Coronary artery (tissue), 2 donors: ENCODE measurements at places on chromosomes 6 and 20.

DNA sequence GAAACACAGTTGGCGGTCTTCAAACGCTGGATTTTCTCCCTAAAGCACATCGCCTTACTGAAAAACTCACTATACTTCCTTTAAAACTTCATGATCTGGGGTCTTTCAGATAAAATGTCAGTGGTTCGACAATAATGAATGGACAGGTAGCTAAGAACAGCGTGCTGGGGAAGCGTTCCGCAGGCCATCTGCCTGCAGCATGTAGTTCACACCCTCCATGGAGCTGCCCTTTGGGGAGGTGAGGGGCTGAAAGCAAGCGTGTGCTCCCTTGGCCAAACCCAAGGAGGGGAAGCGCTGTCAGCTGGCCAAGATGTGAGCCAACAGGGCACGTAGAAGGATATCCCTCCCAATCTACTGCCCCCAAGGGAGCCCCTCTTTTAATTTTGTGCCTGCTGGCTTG is 20.8 kb downstream of the MYLK4 start:
- no peak for DNase-seq

GRCh38 chr6:49633541-49633940 is 3.1 kb downstream of the RHAG start:
- DNase-seq, result no peak

GRCh38 chr6:56527934-56528333 is 114.8 kb downstream of the DST start:
- DNase-seq, result no peak

DNA sequence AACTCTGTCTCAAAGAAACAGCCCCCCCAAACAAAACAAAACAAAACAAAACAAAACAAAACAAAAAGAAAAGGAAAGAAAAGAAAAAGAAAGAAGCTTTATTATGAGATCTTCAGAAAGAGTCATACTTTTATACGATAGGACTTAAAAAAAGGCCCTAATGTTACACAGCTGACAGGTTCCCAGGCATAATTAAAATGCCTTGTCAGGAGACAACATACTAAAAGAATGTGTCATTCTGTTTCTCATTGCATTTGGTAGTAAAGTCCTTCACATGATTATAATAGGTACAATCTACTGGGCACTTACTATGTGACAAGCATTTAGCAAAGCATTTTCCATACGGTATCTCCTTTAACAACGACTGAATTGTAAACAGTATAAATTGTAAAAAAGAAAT is 36.4 kb upstream of the RPN2 start:
- no peak for DNase-seq

DNA sequence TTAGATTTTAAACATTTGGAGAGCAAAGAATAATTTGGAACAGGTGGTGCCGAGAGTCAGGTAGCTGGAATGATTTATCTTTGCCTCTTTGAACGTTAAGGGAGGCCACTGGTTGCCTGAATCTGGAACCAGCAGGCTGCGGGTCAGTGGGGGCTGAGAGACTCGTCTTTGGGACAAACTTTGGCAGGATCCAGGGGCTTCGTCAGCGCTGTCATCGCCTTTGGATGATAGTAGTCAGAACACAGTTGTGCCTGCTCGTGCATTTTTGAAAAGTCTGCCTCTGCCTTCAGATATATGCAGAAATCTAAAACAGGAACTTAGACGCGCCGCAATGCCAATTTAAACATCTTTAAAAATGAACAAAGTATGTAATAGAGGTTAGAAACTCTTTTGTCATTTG is 5.0 kb downstream of the EYA2 start:
- DNase-seq, result no peak

- no peak for DNase-seq
These were observed 134.9 kb downstream of the SCML4 start for GRCh38 chr6:107689190-107689589.

- no peak for DNase-seq
These were observed 354.4 kb downstream of the ZFAND3 start for GRCh38 chr6:38173909-38174308.
